Activated CD4-positive, alpha-beta T cell treated with anti-CD3 and anti-CD28 coated beads, Interleukin-2, amount 50 U/mL, for 16 hours (primary cell): ENCODE measurements at places on chromosomes 11 and 22.

DNA sequence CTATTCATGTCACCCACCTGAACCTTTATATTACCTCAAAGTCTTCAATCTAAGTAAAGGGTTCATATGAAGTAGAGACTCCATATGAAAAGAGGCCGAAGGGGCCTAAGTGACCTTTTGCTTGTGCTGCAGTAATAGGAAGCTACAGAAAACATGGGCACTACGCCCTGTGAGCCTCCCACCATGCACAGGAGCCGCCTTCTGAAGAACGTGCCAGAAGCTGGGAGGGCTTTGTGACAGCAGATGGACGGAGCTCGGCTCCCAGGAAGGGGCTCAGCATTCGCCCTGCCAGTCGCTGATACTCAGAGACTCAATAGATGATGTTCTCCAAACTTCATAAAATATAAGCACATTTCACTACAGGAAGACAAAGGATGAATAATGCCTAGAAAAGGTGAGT is 21.2 kb downstream of the DEAF1 start:
- no peak for DNase-seq

DNA sequence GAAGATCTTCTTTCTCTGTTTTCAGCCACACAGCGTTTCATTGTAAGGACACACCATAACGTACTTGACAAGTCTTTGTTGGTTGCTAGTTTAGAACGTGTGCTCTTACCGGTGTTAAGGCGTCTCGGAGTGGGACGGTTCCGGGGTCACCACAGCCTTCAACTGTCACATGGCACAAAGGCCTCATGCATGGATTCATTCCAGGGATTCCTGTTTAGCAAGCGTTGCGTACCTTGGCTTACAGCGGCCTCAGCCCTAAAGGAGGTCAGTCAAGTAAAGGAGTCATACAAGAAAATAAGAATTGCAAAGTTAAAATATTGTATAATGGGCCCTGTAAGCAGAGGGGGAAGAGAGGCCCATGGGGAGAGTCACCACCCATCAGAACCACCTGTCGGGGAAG is 2.2 kb upstream of the SCGB1A1 start:
- DNase-seq: no peak

DNA sequence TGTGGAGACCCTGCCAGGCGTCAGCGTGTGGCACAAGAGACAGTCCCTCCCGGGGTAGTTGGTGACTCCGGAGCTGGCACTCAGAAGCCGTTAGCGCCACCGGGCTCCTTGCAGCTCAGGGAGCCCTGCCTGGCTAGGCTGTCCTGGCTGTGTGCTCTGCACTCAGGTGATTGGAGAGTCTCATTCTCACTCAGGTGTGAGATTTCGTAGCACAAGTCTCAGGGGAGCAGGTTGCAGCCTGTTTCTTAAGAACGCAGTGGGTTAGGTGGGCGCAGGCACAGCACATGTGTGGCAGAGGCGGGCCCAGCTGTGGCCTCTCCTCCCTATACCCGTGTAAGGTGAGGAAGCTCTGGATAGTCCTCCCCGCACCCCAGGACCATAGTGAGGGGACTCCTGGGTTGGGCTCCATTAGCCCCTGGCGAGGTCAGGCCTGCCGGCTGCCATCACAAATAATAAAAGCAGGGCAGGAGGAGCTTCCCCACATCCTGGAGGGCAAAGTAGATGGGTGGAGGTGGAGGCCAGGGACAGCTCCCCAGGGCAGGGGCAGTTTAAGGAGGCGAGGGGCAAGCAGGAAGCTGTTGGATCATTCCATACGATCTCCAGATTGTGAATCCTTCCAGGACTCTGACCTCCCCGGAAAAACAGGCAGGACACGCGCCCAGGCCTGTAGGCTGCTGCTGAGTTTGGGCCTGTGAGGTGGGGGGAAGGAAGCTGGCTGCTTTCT is 39.4 kb downstream of the SBF1 start:
- no peak for DNase-seq

GRCh38 chr11:111870522-111870885 is 877 bp downstream of the ALG9 start:
- no peak for DNase-seq

- DNase-seq: no peak
Observed at GRCh38 chr11:78901831-78902230, 327.2 kb upstream of the NARS2 start.

GRCh38 chr22:19387038-19387437 is 44.5 kb downstream of the HIRA start:
- DNase-seq: no peak

- DNase-seq: no peak
Observed at GRCh38 chr11:73426219-73426850, 50.1 kb downstream of the RELT start.

DNA sequence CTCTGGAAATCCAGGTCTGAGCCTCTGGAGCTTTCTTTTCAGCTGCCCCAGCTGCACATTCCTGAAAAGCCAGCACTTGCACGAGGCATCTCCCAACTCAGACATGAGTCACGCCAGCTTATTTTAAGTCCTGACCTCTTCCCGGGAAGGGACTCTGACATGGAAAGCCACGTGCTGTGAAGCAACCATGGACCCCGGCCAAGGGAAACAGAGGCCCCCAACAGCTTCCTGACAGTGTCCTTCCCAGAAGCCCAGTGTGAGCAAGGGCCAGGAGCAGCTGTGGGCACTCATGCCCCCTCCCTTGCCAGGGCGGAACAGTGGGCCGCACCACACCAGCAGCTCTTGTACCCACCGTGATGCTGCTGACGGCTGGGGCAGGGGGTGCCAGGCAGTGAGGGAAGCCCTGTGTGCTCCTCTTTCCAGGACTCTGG is 118.8 kb upstream of the CADM1 start:
- DNase-seq: no peak

DNA sequence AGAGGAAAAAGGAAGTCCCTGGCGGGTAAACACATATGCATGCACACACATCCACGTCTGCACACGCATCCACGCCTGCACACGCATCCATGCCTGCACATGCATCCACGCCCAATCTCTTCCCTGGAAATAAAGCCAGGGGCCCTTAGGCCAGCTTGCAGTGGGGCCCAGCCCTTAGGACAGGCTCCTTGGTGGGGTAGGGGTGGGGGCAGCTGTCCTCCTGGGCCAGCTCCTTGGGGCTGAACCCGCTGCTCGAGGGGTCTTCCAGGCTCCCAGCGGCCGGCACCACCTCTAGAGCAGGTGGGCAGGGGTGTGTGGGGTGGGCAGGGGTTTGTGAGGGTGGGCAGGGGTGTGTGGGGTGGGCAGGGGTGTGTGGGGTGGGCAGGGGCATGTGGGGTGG is 1.9 kb downstream of the C11orf21 start:
- DNase-seq: no peak

DNA sequence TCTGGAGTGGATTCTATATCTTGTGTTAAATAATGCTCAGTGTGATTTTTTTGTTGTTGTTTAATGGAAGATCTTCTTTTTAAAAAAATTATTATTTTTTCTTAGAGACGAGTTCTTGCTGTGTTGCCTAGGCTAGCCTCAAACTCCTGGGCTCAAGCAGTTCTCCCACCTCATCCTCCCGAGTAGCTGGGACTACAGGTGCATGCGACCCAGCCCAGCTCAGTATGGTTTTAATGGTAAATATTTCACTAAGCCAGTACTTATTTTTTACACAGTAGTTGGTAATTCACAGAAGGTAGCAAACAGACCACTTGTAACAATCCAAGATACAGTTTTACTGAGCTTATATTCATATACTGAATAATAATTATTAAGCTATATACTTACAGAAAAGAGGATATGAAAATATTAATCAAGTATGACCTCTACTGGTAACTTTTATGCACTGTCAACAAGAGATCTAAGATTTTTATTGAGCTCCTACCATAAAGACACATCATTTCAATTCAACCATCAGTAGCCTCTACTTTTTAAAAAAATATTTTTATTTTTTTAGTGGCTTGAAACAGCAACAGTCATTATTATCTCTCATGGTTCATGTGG is 6.1 kb upstream of the CD59 start:
- no peak for DNase-seq

DNA sequence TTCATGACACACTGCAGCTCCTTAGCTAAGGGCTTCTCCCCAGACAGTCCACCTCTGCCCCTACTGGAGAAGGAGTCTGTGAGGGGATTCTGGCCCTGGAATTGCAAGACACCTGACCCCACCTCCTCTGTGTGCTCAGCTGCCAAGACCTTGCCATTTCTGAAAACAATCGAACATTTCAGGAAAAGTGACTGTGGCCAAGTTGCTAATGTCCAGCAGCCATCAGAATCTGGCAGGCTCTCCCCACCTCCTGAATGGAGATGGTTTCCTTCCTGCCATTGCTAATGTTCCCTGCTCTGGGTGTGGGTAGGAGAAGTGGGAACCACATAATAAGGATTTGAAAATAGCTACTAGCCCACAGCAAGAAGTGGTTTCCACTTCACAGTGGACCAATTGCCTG is 127.2 kb upstream of the ALX4 start:
- no peak for DNase-seq

DNA sequence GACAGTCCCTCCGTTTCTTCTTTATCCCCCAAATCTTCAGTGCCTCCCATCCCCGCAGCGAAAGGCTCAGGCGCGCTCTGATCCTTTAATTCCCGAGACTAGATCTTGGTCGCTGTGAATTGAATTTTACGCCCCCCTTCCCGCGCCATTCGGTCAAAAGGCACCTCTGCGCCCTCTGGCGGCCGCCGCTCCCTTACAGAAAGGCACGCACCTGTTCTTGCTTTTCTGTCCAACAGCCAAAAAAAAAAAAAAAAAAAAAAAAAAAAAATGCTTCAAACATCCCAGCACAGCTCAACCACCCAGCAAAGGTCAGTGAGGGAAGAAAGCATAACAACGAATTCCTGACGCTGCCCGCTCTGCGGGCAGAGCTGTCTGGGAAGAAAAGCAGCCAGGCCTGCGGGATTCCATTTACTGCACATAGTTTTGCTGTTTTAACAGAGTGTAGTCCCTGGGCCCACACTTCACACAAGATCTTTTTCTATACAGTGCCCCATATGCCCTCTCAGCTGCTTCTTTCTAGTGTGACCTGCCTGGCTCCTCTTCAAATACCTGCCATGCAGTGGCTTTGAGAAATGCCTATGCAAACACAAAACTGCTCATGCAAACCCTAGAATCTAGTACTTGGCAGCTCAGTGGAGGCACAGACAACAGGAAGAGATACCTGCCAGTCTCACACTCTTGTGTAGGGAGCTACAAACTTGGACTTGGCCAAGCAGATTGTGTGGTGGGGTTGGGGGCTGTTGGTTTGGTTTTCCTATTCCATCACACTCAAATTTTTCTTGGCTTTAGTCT is 1.3 kb upstream of the ESAM start:
- peak; percentile 80 for DNase-seq

DNA sequence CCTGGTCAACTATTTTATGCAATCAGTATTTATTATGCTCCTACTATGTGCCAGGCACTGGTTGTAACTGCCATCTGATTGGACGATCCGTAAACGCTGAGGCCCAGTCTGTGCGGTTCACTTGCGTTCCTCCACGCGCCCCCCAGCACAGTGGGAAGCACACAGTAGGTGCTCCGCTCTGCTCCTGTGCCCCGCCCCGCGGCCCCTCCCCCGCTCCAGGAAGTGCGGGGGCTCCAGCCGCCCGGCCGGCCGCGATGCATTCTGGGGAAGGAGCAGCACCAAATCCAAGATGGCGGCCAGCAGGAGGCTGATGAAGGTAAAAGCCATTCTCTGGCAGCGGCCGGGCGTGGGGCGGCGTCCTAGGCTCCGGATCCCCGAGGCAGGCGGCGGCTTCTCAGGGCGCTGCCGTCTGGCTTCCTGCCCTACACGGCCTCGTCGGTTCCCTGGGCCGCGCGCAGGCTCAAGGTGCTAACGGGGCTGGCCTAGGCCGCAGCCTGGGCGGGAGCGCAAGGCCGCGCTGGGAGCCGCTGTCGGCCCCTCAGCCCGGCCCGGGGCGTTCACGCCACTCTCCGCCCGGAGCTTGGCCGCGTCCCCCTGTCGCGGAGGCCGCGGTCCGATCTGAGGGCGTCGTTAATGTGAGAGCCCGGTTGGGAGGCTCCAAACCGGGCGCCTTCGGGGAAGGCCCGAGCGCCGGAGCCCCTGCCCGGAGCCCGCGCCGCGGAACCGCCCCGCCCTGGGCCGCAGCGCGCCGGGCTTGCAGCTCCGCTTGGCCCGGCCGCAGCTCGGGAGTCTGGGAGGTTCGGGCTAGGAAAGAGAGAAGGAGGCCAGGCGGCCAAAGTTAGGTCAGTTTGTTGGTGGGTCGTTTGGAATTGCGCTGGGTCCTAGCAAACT is at the start of gene UBE2L3:
UBE2L3 (plus strand) TSS at position 259 of the 891 bp plus-strand sequence; CDS start at position 290, 31 bp downstream.
- peak; percentile 87 for DNase-seq

GRCh38 chr22:29882716-29883044 is 294 bp upstream of the MTMR3 start:
- no peak for DNase-seq

DNA sequence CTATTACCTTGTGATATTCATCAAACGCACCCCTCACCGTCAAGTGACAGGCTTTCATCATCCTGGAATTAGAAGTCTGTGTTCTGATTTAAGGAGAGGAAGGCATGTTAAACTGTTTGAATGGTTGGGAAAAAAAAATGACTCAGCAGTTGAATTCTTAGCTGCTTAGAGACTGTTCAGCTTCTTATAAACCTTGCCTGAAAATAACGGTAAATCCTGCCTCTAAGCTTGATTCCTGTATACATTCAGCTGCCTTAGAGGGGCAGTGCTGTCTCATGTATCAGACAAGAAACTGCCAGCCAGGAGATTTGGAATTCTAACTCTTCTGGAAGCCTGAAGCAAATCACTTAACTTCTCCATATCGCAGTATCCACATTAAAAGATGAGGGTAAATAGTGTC is 437.4 kb downstream of the JRKL start:
- no peak for DNase-seq

DNA sequence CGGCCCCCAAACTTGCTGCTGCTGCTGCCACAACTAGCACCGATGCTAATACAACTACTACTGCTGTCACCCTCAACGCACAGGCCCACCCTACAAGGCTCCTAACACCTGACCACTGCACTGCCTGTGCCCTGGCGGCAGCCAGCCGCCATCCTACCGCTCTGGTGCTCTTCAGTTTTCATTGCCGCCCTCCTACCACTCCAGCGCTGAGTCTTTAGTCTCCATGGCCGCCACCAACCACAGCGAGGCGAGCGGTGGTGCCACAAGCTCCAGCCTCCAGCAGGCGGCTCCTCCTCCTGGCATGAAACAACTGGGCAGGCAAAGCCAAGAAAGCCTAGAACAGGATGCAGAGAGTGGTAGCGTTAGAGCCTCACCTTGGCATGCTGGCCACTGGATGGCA is 5.0 kb upstream of the RFPL3 start:
- no peak for DNase-seq

DNA sequence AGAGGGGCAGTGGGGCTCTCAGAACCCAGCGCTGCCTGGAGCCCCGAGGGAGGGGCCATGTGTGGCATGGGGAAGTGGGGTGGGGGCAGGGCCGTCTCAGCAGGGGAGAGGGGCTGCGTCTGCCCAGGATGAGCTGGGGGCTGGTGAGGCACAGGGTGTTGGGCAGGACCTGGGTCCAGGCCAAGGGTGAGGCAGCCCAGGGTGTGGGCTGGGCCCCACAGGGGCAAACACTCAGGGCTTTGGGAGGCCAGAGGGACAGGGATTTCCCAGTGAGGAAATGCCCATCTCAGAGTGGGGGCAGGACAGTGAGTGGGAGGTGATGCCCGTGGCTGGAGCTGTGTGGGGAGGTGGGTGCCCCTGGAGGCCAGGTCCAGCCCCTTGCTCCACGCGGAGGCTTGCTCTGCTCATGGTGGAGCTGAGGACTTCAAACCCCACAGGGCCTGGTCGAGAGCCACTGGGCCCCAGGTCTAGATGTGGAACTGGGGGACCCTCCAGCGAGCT is 5.4 kb downstream of the PLXNB2 start:
- DNase-seq: no peak
